Ecto neural progenitor cell (in vitro differentiated cells): ENCODE measurements at places on chromosomes 7 and 10.

DNA sequence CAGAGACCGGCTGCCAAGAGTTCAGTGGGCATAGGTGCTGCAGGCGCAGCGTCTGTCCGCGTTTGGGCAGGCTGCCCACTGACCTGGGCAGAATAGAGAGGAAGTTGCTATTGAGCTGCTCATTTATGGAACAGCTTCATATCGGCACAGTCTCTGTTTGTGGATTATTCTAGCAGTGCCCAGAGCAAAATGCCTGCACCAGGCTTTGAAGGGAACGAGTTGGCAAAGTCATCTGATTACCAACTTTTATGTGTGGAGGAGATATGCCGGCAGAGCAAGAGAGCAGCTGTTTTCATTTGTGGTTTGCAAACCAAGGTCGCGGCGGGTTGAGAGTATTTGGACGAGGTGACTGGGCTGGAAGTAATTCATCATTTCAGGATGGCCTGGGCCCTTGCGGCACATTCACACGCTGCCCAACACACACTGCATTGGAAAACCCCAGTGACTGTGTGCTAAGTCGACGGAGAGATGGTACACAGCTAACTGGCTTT is 228.5 kb downstream of the TCERG1L start:
- no peak for DNase-seq

GRCh38 chr10:70201105-70201504 is 30.8 kb upstream of the SAR1A start:
- DNase-seq: no peak

GRCh38 chr7:75987026-75987804 is 7.2 kb downstream of the TMEM120A start:
- no peak for DNase-seq

DNA sequence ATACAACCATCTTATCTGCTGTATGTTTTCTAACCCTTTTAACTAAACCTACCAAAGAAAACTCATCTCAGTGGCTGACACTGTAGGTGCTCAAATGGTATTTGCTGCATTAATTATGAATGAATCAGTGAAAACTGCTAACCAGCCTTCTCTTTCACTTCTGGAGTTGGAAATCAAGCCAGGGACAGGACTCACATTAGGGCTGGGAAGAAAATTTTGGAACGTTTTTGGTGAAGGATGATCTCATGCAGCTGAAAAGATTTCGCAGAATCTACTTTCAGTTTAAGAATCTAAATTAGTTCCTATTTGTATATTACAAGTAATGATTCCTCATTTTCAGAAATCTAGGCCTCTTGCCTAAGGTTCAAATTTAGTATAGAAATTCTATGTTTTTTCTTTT is 12.9 kb downstream of the MTPN start:
- no peak for DNase-seq

- no peak for DNase-seq
Measured at GRCh38 chr10:129901389-129902006, 62.6 kb downstream of the EBF3 start.

GRCh38 chr7:55314967-55315366 is 50.2 kb upstream of the LANCL2 start:
- no peak for DNase-seq

DNA sequence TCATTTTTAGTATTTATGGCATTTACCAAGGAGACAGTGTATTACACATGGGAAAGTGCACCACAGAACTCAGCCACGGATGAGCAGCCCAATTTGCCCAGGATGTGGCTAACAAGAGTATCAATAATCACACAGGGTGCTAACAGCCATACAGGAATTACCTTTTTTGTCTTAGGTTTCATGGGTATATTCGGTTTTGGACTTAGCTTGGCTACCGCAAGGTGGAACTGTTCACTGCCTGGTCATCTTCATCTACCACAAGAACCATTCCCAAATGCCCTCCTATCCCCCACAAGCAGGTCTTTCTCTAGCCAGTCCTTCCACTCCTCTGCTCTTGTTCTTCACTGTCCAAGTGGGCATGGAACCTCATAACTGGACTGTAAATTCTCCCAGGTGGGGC is 6.0 kb downstream of the PDLIM1 start:
- no peak for DNase-seq

GRCh38 chr7:108358553-108358952 is 97.7 kb downstream of the NRCAM start:
- peak; percentile 52 for DNase-seq

GRCh38 chr7:104017001-104017400 is 27.5 kb upstream of the RELN start:
- DNase-seq: no peak

DNA sequence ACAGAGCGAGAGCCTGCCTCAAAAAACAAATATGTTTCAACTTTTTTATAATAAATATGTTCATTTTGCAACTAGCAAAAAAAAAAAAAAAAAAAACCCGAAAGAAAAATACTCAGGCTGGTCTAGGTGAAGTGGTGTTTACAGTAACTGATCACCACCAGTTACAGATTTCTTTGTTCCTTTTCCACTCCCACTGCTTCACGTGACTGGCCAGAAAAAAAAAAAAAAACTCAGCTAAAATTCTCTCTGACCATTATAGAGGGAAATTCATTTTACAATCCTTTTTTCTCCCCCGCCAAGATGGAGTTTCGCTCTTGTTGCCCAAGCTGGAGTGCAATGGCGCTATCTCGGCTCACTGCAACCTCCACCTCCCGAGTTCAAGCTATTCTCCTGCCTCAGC is 4.6 kb upstream of the ASCC1 start:
- no peak for DNase-seq

DNA sequence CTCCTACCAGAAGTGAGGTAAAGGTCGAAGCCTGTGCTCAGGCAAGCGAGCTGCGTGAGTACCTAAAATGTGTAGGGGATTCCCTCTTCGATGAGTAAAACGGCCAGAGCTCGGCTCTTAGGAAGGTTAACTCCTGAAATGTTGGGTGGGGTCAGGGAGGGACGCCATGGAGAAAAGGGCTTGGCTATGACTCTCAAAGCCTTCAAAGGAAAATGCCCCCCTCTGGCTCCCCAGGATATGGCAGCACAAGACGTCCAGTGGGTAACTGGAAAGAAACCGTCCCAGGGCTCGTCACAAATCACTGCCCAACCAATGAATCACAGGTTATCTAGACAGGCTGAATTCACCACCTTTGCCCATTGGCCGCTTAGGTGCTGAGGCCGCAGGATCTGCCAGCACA is 58.0 kb downstream of the CALML3 start:
- DNase-seq: no peak

GRCh38 chr7:28705350-28705749 is 252.8 kb downstream of the TRIL start:
- no peak for DNase-seq

DNA sequence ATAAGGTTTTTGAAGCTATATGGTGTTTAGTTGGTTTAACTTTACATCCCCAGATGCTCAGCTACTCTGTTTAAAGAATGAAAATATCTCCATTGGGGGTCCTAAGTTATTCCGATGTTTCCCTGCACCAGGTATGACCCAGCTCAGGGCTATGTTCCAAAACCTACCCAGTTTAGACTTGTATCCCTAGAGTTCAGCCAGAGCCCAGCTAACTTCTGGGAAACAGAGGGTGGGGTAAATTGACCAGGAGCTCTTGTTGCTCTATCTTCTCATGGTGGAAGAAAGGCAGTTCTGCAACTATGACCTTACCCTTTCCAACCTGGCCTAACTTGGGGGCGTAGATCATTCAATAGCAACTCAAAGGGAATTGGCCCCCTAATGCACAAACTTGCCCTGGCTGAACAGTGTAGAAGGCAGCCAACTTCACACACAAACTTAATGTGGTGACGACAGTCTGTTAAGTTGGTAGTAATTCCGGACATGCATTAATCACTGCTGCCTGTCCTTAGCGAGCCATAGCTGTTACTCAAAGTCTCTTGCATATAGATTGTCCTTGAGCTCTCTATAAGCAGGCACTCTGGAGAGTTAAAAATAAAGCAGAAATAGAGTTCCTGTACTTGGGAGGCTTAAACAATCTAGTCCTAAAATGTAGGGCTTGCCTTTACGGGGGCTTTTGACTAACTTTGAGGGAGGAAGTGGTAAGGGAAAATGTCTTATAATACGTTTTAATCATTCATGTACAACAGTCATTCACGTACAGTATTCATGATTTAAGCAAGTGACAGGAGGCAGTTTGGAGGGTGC is 5.3 kb upstream of the ZNRF2 start:
- DNase-seq: no peak

DNA sequence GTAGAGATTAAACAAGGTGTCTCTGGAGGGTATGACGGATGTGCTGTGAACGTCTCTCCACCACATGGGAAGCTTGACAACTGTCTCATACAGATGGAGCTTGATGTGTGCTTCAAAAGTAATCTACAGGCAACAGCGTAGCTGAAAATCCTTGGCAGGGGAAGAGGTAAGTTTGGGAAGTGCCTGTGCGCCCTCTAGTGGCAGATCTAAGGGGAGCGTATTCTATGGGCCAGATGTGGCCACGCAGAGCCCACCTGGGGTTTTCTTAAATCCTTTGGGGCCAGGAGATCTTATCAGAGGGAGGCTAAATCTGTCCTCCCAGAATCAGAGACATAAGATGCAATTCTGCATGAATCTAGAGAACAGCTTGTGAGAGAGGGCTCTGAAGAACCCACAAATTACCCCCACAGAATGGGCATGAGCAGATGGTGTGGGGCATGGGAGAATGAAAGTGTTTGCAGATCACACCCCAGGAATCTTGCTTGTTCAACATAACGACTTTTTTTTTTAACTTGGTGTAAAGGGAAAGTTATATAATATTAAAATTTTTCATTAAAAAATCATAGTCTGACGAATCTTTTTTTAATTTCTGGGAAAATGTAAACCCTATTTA is 91.2 kb upstream of the MPP7 start:
- peak; percentile 83 for DNase-seq

GRCh38 chr7:2260820-2261219 is 18.8 kb downstream of the NUDT1 start:
- DNase-seq: no peak

DNA sequence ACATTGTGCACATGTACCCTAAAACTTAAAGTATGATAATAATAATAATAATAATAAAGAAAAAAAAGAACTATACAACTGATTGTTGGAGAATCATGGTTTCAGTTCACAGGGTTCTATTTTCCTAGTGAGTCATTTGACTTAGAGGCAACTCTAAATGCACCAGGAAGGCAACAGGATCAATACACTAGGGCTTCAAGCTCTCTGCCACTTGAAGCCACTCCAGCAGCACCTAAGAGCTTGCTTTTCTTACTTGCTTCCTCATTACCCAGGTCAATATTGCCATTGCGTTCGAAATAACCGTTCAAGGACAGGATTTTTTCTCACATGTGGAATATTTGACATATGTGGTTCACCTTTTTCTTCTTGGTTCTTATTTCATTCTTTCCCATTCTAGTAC is 189.7 kb downstream of the GRM3 start:
- no peak for DNase-seq

GRCh38 chr7:142066536-142066935 is 45.0 kb upstream of the MGAM2 start:
- no peak for DNase-seq

GRCh38 chr10:89080660-89081059 is 90.1 kb downstream of the FAS start:
- no peak for DNase-seq

DNA sequence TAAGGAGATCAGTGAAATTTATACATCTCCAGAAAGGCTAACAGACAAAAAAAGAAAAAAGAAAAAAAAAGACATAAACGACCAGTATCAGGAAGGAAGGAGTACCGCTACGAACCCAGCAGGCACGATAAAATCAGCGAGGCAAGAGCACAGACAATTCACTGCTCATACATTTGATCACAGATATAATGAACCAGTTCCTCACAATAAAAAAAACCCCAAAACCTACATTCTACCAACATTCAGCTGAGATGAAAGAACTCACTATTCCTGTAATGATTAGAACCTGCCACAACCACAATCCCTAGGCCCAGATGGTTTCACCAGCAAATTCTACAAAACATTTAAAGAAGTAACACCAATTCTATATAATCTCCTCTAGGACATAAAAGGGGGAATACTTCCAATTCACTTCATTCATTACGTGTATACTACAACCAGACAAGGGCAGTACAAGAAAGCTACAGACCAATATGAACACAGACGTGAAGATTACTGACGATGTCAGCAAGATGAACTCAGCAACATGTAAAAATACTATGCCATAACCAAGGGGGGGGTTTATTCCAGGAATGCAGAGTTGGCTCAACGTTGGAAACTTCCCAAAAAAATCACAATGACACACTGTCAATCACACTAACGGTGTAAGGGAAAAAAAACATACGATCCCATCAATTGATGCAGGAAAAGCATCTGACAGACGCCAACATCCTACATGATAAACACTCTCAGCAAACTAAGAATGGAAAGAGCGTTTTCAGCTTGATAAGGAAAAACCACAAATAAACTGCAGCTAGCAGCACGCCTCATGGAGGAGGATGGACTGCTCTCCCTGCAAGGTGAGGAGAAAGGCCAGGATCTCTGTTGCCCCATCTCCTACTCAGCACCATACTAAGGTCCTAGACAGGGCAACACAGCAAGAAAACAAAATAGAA is 256.2 kb downstream of the ELFN1 start:
- no peak for DNase-seq

- no peak for DNase-seq
Measured at GRCh38 chr7:26965724-26966123, 101.3 kb upstream of the SKAP2 start.

DNA sequence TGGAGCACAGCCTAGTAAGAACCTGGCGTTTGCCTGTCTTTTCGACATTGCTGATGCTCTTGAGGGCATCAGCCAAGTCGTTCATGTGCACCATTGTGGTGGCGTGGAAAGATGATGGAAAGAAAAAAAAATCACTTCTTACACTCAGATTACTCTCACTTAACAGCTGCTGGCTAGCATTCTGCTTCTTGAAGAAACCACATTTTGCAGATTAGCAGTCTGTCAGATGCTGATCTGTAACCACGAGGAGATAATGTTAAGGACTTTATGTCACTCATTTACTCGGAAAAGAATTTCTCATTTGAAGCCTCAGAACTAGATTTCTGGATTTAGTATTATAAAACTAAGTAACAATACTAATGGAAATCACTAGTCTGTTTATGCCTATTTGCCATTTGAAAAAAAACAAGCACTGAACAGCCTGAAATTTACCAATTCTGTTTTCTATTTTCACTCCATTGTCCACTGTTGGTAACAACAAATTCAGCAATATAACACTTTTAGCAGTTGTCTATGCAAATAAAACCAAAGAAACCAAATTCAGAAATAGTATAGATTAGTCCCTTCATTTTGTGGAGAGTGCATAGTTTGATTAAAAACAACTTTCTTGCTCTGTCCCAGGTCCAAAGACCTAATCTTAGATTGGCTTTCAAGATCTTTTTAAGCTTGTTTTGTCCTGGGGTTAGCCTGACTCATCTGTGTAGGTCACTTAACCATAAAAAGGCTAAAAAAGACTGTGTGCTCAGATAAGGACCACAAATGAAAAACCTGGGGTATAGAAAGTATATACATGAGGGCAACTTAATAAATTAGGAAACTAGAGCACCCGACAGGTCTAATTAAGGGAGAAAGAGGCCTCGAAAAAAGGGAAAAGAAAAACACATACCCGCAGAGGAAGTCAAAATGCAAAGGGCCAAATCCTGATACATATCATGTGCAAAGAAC is 67.5 kb downstream of the NT5C2 start:
- DNase-seq: no peak
